Activated CD8-positive, alpha-beta memory T cell treated with anti-CD3 and anti-CD28 coated beads for 1 hour (primary cell): ENCODE measurements at places on chromosomes 6 and 20.

- no peak for DNase-seq
These were observed 262.4 kb downstream of the PLCB1 start for GRCh38 chr20:8394308-8394945.

- no peak for DNase-seq
These were observed 1.4 kb downstream of the SAMD5 start for GRCh38 chr6:147509891-147510290.

DNA sequence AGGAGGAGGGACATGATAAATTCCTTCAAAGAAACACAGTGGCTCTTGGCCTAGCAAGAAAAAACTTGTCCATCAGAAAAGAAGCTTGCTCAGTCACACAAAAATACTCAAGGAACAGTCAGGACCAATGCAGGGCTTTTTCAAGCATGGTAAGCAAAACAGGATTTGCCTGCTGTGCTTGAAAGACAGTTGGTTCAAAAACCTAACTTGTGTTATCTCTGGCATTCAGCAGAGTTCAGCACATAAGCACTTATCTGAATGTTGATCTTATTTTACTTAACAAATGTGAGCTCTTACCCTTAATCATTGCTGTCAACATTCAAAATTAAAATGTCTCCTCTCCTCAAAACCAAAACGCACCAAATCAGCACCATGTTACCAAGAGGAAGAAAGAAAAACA is 38.3 kb downstream of the ATG5 start:
- no peak for DNase-seq

DNA sequence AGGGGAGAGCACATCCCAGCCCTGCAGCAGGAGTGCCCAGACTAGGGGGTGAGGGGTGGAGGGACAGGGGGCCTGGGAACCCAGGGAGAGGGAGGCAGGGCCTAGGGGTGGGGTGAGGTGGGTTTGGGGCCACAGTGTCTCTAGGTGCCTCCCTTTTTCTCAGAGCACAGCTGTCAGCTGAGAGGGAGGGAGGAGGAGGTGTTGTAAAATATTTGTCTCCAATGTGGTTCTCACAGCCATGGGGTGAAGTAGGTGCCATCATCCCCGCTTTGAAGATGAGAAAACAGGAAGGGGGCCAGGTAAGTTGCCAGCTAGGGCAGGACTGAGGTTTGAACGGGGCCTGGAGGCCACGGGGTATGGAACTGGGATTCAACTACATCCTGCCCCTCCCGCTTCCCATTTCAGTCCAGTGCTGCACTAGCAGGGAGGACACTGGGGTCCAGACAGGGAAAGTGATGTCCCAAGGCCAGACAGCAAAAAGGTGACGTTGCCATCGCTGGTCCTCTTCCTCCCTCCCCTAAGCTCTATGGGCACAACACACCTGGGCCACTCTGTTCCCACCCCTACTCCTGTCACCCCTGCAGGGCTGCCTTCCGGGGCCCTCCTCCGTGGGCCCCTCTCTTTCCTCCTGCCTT is 20.3 kb downstream of the PACSIN1 start:
- no peak for DNase-seq

GRCh38 chr20:31560746-31561598 is 44.1 kb upstream of the ID1 start:
- no peak for DNase-seq

- DNase-seq: no peak
These were observed 161.4 kb downstream of the DNAH8 start for GRCh38 chr6:38876475-38876874.

DNA sequence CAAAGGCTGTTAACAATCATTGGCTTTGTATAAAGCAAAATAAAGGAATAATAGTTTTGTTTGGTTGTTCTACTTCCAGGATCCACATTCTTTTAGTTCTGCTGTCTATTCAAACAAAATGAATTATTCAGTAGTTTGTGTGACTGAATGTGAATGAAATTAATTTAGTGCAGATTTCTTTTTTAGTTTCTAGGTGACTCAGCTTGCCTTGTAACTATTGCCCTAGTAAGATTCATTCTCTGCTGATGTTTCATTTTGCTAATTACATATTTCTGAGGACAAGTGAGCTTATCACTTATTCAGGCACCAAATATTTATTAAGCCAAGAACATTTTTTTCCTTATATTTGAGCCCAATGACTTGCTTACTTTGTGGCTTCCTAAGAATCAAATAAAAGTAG is 46.5 kb upstream of the RIPOR2 start:
- no peak for DNase-seq

DNA sequence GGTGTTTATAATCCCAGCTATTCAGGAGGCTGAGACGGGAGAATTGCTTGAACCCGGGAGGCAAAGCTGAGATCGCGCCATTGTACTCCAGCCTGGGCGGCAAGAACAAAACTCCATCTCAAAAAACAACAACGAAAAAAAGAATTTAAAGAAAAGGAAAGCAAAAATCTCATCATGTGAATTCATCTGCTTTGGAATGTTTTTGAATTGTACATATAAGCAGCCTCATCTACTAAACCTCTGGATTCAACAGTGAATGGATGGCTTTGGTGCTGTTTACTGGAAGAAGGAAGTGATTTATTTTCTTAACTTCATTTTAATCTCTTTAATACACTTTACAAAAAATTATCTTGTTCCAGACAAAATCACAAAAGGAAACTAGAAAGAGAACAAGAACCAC is 51.8 kb upstream of the PNRC1 start:
- DNase-seq: no peak

DNA sequence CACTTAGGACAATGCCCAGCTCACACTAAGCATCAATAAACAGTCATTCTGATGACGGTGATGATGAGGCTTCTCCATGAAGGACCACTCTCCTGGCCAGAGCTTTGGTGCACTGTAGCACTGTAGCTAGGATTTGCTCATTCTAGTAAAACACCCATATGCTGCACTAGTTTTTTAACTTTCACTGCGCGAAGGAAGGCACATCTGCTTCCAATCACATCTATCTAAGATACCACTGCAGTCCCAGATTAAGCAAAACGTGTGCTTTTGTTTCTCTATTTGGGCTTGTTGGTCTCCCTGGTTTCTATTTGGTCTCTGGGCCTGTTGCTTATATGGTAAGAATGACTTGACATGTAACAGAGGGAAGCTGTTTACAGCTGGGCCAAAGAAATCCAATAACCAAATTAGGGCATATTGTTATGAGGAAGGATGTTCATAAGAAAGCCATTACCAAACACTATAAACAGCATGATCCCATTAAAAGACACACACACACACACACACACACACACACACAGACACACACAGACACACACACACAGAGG is 62.4 kb downstream of the FAM229B start:
- no peak for DNase-seq

- no peak for DNase-seq
These were observed 27.0 kb upstream of the PTGIS start for GRCh38 chr20:49594931-49595315.

- no peak for DNase-seq
These were observed 18.5 kb upstream of the FAM184A start for GRCh38 chr6:119096721-119097565.

DNA sequence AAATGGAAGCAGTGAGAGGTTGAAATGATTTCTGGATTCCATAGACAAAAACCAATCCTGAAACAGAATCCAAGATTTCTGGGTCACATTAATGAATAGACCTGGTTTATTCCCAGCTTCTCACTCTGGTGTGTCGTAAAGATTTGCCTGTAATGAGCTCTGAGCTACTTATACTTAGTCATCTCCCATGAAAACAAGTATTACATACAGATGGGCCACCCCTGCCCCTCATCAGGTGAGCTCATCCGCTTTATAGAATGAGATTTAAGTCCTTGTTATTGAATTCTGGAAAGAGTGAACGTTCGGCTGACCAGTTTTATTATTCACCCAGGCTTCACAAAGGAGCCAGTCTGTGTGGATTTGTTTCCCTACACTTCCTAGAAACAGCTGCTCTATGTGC is 47.1 kb upstream of the TMEM181 start:
- no peak for DNase-seq

GRCh38 chr20:61770113-61770585 is 295.5 kb downstream of the TAF4 start:
- DNase-seq: no peak

- no peak for DNase-seq
These were observed 53.8 kb upstream of the SAMD3 start for GRCh38 chr6:130276507-130276906.
